Midbrain (tissue), 1 donor: ENCODE measurements at places on chromosomes 13 and 19.

DNA sequence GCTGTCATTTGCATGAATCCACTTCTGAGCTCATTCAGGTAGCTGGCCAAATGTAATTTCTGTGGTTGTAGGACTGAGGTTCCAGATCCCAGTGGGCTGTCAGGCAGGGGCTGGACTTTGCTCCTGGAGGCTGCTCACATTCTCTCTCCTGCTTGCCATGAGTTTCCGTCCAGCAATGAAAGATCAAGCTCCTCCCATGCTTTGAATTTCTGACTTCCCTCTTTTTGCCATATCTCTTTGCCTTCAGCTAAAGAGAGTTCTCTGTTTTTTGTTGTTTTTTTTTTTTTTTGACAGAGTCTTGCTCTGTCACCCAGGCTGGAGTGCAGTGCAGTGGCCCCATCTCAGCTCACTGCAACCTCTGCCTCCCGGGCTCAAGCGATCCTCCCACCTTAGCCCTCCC, 76.9 kb downstream of the ING1 start:
- DNase-seq: no peak

- no peak for DNase-seq
These were observed 1.2 kb downstream of the PLEKHA4 start for GRCh38 chr19:48867123-48867745.

DNA sequence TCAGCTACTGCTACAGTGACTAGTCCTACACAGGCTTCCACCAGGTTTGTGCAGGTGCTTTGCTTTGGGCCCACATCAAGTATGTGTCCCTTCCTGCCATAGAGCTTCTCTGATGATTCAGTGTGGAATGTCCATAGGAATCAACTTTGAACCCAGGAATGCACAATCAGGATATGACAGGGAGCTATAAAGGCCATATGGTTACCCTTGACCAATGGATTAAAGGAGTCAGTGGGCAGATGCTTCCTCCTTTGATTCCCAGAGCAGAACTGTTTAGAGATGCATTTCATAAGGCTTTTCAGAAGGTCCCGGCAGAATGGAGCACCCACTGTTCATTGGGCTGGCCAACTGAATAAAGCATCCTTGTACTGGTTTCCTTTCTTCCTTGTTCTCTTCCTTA, 145.2 kb upstream of the WASF3 start:
- DNase-seq: no peak

DNA sequence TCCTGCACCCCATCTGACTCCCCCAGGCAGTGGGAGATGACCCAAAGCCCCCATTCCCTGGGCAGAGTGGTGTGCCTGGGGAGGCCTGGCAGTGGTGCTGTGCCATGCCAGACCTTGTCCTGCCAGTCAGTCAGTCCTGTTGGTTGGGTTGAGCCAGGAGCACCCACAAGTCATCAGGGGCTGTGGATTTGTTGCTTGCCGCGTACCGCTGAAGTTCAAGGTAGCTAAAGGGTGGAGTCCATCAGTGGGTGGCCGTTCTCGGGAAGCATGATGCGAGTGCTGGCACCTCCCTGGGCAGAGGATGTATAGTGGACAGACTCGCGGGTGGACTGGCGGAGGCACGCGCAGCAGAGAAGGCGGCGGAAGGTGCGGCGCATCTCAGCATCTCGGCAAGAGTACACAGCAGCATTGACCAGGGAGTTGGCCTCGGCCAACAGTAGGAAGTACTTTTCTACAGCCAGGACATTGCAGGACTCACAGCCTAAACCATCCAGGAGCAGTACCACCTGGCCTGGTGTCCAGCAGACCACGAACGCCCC, 3.9 kb downstream of the LPAR2 start:
- no peak for DNase-seq

DNA sequence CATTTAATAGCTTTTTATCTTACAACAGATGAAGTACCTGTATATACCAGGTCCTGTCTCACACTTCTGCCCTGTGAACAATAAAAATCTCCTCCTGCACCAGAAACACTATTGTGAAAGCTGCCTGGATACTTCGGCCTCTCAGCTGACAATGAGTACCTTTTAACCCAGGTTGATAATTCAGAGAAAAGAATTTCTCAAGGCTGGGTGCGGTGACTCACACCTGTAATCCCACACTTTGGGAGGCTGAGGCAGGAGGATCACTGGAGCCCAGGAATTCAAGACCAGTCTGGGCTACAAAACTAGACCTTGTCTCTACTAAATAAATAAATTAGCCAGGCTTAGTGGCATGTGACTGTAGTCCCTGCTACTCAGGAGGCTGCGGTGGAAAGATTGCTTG, 65.3 kb upstream of the TM9SF2 start:
- no peak for DNase-seq

- DNase-seq: no peak
These were observed 9.6 kb upstream of the NFIC start for GRCh38 chr19:3356805-3357204.

DNA sequence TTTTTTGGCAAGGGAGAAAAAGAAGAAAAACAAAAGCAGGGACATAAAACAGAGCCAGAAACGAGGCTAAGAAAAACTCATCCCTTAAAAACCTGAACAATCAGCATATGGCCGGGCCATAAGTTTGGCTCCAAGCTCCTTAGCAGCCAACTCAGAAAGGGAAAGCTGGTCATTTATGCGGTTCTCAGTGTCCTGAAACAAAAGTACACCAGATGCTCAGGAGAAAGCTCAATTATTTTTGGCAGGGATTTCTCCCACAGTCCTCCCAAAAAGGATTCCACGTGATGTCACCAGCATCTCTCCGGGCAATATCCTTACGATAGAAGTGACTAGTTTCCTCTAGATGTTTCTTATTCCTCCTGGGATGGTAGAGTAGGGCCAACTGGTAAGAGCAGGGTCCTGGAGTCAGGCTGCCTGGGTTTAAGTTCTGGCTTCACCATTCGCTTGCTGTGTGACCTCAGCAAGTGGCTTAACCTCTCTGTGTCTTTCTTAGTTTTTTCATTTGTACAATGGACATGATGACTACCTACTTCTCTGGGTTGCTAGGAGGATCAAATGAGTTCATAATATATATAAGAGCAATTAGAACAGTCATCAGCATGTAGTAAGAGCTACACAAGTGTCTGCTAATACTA, 34.0 kb downstream of the PIN1 start:
- no peak for DNase-seq

GRCh38 chr19:4326837-4327251, 11.8 kb downstream of the STAP2 start:
- no peak for DNase-seq

DNA sequence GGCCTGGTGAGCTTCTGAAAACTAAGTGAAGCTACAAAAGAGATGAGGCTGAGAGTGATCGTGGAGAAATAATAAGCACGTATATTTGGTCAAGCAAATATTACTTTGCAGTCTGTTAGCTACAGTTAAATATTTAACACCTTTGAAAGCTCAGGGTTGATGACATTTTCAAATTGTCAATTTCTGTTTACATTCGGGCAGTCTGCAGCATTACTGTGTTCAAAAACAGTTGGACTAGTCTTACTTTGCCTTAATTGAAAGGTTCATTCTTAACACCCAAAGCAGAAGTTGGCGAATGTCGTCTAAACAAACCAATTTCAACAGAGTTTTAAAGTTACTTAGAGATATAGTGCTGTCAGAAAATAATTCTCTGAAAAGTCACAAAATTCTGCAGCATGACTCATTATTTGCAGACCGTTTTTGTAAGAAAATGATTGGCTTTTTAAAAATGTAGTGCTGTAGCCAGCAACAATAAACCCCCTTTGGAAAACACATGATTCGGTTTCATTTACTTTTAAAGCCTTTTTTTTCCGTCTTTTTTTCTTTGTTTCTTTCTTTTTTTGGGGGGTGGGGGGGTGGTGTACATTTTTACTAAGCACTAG, 549.0 kb downstream of the GPC6 start:
- no peak for DNase-seq

DNA sequence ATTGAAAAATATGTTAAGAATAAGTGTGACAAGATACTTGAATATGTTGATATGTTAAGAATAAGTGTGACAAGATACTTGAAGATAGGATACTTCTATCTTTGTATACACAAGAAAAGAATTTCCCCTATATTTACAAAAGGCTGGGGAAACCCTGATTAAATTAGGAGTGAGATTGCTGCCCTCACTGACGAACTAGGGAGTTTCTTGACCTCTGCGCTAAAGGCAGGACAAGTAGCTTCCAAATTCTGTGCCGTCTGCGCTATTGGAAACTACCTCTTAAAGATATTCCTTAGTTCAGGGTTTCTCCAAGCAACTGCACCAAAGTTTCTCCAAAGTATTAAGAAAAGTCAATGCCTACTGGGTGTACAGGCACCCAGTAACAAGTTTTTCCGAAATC, 730 bp downstream of the ZNF260 start:
- no peak for DNase-seq

GRCh38 chr19:32581705-32582179, 752 bp downstream of the PDCD5 start:
- no peak for DNase-seq

- no peak for DNase-seq
These were observed 197.0 kb downstream of the PCDH9 start for GRCh38 chr13:67033170-67033569.

GRCh38 chr13:40786568-40786996, 2.8 kb upstream of the SLC25A15 start:
- DNase-seq: no peak

DNA sequence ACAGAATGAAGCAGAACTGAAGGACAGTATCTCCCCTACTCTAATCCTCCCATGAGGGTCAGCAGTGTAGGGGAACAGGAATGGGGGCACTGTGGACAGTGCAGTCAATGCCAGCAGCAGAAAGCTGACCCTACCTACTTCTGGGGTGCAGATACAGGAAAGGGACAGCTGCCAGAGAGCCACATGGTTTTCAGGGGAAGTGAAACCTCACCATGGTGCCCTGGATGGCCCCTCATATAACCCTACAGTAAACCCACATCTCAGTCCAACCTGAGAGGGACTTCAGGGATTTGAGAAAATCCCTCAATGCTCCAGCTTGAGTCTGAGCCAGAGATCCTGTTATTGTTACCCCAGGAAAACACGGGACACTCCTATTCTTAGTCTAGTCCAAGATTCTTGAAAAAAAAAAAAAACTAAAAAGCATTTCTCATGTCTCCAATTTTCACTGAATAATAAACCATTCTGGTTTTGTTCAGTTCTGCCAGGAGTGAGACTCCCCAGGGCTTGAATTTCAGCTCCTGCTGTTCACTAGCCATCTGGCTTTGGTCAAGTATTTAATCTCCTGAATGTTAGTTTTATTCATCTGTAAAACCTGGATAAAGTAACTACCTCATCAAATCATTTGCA, 511.6 kb upstream of the ARGLU1 start:
- DNase-seq: no peak

DNA sequence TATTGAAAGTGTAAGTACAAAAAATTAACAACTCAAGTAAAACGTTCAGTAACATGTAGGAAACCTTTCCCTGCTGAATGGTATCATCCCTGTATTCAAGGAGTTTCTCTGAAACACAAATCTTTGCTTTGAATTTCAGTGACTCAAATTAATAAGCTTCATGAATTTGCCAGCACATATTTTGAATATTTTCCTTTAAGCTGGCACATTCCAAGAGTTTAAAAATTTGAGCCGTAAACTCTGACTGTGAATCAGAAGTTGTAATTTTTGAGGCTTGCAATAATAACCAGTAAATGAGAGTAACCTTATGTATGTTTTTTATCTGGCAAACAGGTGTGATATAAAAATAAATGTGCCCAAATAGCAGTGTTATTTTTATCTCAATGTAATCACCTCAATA, 1722.6 kb upstream of the PRR20A start:
- no peak for DNase-seq
